ENCODE measurements at places on chromosomes 16 and 17.

DNA sequence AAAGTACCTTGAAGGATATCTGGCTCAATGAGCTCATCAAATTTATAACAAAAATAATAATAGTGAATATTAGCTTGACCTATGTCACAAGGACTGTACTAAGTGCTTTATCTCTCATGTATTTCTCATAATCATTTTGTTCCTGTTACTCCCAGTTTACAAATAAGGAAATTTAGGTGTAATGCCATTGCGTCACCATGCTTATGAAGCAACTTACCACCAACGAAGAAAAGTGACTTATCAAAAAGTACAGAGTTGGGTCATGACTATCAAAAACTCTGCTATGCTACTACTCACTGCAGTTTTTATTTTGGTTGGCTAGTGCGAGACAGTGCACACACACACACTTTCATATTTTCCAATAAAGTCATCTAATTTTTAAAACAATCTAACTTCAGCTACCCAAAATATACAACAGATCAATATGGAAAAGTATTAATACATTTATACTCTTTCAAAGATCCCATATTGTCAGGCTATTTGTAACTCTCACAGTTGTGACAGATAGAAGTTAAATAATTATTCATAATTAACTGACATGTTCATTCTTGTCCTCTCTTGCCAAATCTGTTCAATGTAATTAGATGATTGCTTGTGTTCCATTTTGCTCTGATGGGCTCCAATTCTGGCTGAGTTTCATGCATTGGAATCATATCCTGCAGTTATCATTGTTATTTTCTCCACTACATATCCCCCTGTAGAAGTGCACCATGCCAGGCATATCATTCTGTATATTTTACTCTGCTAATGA lies 119.4 kb downstream of the KCNJ2 start:
- DNase-seq, result no peak

DNA sequence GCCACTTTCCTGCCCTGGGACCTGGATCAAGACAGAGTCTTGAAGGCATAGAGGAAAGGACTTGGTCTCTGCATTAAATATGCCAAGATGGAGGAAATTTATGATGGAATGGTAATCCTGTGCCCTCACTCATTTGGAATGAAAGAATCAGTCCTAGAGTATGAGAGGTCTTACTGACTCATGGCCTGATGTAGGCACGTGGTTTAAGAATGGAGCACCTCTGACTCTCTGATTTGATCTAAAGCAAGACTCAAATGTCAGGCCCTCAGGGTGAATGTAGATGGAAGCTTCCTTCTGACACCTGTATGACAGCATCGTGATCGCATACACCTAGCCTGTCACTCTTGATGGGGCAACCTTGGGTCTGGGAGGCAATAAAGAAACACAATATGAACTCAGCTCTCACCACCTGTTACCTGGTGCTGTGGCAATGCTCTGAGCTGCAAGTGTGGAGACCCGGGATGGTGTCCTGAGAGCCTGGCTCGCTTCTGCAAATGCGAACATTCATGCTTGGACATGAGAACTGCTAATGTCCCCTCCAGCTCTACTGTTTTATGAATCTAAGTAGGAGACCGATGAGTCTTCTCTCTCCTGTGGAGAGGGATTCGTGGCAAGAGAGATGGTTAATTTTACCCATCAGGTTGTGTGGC lies 229.9 kb downstream of the ABCC12 start:
- no peak for DNase-seq

- DNase-seq, result no peak
Measured at GRCh38 chr16:79069121-79069520, 531.4 kb downstream of the MAF start.

- DNase-seq, result peak; percentile 10
Measured at GRCh38 chr16:10256784-10257641, 74.8 kb upstream of the GRIN2A start.

- peak; percentile 75 for DNase-seq
Measured at GRCh38 chr16:67155295-67156142, 4.2 kb downstream of the TRADD start.

DNA sequence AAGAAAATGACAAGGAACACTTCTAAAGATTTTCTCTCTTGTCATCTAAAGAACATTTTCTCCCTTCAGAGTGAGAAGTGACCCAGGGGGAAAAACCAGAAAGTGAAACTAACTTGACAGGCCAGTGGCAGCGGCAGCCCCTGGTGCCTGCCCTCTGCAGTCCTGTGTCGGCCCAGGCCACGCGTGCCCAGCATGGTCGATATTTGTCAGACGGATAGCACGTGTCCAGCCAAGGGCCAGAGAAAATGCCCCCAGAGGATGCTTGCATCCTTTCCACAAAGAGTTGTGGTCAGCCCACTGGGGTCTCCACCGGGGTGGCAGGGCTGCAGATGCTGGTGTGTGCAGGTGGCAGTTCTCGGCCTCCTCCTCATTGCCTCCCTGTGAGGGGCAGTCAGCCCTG lies 176.6 kb downstream of the RAB11FIP4 start:
- no peak for DNase-seq

DNA sequence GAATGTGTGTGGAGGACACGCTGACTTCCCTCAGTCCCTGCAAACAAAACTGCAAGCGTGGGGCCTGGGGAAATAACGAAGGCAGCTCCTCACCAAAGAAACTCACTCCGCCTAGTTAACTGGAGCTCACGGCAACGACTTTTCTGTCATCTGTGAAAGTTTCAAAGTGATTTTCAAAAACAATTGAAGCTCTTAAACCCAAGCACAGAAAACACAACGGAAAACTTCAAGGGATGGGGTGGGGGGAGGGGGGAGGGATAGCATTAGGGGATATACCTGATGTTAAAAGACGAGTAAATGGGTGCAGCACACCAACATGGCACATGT lies 3.2 kb upstream of the GNG13 start:
- no peak for DNase-seq

- DNase-seq, result no peak
Measured at GRCh38 chr17:66676421-66676820, 158.5 kb upstream of the CACNG5 start.

DNA sequence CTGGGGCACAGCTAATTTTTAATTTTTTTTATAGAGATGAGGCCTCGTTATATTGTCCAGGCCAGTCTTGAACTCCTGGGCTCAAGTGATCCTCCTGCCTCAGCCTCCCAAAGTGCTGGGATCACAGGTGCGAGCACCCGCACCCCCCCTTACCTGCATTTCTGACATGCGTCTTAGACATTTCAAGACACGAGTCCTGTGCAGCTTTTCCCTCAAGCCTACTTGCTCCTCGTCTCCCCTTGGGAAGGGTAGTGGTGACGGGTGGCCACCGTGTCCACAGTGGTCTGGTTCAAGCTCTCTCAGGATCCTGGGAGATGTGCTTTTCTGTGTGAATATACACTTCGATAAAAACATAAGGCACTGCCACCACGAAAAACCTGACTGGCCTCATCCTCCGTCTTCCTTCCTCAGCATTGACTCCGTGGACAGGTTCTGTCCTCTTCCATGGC lies 9.6 kb downstream of the CANT1 start:
- DNase-seq, result no peak

Data from activated T-helper 1 cell treated with Interleukin-2 at 50 U/mL for 16 hours (primary cell).